ENCODE measurements at places on chromosomes 1 and 21. TPM values are rescaled to one million over a fixed set of nuclear protein-coding genes. Genes with fewer than 3 reads are reported as not detected.

SPATA6 gene
- 7.0 TPM for total RNA-seq

UBL4B gene
- total RNA-seq = not detected

GRCh38 chr1:82390627-82391026 is 589.9 kb downstream of the ADGRL2 start:
- no peaks in the 10 kb centered on the region for H3K36me3 ChIP-seq
- H3K27ac ChIP-seq = no peak overlapping the region
- no peak for DNase-seq

DNA sequence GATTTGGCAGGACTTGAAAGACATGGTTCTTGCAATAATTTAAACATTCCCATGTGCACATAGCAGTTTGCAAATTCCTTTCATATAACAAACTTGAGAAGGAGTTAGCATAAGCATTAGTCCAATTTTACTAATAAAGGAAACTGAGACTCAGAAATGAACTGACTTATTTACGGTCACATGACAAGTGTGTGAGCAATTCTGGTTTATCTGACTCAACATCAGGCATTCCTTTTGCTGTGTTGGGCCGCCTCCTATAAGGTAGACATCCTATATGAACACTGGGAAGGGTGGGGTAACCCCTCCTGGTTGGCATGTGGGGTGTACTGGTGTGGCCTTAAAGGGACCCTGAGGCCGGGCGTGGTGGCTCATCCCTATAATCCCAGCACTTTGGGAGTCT is 8.5 kb upstream of the CPT2 start:
- no peak overlapping the region for H3K27ac ChIP-seq
- no peaks in the 10 kb centered on the region for H3K4me1 ChIP-seq
- no peak overlapping the region for H3K4me3 ChIP-seq
- no peak for DNase-seq
- no peaks in the 10 kb centered on the region for H3K27me3 ChIP-seq
- no peaks in the 10 kb centered on the region for H3K36me3 ChIP-seq

- no peaks in the 10 kb centered on the region for H3K36me3 ChIP-seq
- DNase-seq = no peak
- no peak overlapping the region for H3K27ac ChIP-seq
- no peaks in the 10 kb centered on the region for H3K4me1 ChIP-seq
- H3K27me3 ChIP-seq = no peaks in the 10 kb centered on the region
- H3K4me3 ChIP-seq = no peak overlapping the region
These were observed 344.6 kb downstream of the RYR2 start for GRCh38 chr1:237386362-237387143.

GRCh38 chr1:160904783-160905616 is 20.0 kb upstream of the ITLN1 start:
- H3K4me1 ChIP-seq = no peaks in the 10 kb centered on the region
- no peak overlapping the region for H3K27ac ChIP-seq
- DNase-seq = no peak
- no peaks in the 10 kb centered on the region for H3K27me3 ChIP-seq

- H3K36me3 ChIP-seq = no peaks in the 10 kb centered on the region
- H3K27ac ChIP-seq = no peak overlapping the region
- no peaks in the 10 kb centered on the region for H3K27me3 ChIP-seq
- no peaks in the 10 kb centered on the region for H3K4me1 ChIP-seq
- no peak overlapping the region for H3K4me3 ChIP-seq
These were observed 61.7 kb downstream of the FCRL5 start for GRCh38 chr1:157490467-157491165.

DNA sequence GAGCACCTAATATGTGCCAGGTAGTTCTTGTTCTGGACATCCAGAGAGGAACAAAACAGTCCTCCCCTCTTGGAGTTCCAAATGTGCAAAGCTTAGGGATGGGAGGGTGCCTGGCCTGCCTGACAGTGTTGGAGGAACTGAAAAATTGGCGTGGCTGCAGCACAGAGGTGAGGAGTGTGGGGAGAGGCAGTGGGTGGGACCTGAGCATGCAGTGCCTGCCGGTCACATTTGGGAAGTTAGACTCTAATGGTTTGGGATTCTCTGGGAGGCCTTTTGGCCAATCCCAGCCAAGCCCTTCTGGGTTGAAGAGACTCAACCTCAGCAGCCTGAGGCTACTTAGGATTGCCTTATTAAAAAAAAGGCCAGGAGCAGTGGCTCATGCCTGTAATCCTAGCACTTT is 2.3 kb upstream of the TCEA3 start:
- H3K27ac ChIP-seq = peak overlapping the region; percentile 96
- H3K4me1 ChIP-seq = peaks cover 41% of the 10 kb centered on the region
- H3K27me3 ChIP-seq = no peaks in the 10 kb centered on the region

GRCh38 chr1:184980726-184981125 is 6.4 kb upstream of the NIBAN1 start:
- no peak for DNase-seq
- H3K27ac ChIP-seq = no peak overlapping the region
- H3K27me3 ChIP-seq = no peaks in the 10 kb centered on the region
- no peak overlapping the region for H3K4me3 ChIP-seq
- no peaks in the 10 kb centered on the region for H3K36me3 ChIP-seq

GRCh38 chr1:166511761-166512160 is 327.5 kb upstream of the POGK start:
- no peaks in the 10 kb centered on the region for H3K36me3 ChIP-seq
- no peaks in the 10 kb centered on the region for H3K4me1 ChIP-seq
- no peaks in the 10 kb centered on the region for H3K27me3 ChIP-seq
- no peak overlapping the region for H3K27ac ChIP-seq
- no peak for DNase-seq
- no peak overlapping the region for H3K4me3 ChIP-seq

- H3K27ac ChIP-seq = no peak overlapping the region
- no peak for DNase-seq
- peaks cover 11% of the 10 kb centered on the region for H3K27me3 ChIP-seq
- H3K36me3 ChIP-seq = no peaks in the 10 kb centered on the region
These were observed 71.6 kb upstream of the IFFO2 start for GRCh38 chr1:19028110-19028509.

Measured in gastrocnemius medialis (tissue), 4 donors.